ENCODE measurements at places on chromosomes 2 and 18.
A peak's percentile ranks its signal among the peaks of the same experiment; 100 is the strongest.

DNA sequence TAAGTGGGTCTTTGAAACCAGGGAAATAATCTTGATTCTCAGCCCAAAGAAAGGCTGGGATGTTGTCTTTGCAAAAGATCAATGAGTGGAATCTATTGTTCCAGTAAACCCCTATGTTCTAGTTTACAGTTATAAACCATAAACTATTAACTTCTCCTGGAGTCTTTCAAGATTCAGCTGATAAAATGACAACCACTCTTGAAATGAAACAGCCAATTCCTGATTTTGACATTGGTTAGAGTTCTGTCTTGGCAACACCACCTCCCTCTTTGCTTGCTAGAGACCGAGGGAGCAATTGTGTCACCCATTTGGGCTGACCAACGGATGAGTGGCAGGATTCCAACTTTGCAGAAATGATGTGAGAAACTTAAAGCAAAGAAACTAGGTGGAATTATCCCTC, 746.9 kb downstream of the SLC4A3 start:
- DNase-seq = no peak

DNA sequence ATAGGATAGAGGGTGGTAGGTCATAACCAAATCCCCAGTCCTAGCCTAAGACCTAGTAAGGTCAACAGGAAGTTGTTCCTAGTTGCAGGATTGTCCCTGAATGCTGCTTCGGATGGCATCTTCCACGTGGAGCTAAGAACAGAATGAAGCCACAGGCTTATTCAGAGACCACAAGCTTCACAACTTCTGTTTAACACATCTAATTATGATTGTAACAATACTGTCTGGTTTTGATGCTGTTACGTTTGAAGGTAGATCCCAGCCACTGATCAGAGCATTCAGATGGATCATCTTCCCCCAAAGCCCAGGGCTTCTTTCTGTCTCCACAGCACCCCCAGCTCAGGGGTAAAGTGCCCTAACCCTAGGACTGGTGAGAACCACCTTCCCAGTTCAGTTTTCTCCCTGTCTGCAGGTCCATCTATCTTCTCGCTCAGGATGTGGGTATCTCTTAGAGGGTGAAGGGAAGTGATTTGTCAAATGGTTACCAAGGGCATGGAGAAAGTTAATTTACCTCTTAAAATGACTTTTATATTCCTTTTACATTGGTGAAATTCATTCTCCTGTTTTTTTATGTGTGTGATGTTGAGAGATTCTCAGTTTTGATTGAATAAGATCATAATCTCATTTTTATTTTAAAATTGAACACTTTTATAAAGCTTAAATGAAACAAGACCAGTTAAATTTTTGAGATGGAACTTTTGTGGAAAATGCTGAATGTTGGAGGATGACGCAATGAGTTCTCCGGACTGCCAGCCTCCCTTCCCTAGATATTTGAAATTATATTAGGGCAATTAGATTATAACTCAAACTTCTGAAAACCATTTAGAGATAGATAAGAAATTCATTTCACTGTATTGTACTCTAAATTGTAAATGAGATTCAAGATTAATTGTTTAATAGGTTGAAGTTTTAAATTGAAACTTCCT, 66.5 kb downstream of the RHBDD1 start:
- no peak for DNase-seq

DNA sequence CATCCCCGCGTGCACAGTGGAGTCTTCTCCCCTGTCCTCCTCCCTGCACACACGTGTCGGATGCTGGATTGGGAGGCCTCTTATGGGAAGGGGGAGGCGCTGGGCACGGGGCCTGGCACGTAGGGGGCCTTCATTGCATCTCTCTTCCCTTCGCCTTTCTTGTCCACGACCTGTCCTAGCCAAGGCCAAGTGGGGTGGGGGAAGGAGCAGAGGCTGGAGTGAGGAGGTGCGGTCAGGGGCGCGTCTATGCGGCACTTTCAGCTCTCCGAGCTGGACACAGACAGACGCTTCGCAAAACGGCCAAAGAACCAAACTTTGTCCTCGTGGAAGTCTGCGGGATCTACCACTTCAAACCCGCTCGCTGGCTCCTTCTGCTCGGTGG, 13.4 kb downstream of the ALPG start:
- no peak for DNase-seq

GRCh38 chr2:178006710-178007109, 65.9 kb downstream of the PDE11A start:
- no peak for DNase-seq

- DNase-seq = peak; percentile 47
These were observed 42.1 kb upstream of the GALR1 start for GRCh38 chr18:77207540-77207939.

DNA sequence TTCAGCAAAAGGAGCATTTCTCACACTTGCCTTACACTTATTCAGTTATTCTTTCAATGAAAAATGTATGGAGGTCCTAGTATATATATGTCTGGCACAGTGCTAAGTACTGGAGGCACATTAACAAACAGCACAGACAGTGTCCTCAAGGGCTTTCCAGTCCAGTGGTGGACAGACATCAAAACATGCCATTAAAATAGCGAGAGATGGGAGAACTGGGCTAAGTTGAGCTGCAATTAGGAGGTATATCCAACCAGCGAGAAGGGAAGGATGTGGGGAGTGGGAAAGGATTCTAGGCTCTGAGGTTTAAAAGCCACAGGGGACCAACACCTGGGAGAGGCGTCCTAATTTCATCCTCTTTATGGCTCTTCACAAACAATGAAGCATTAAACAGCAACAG, 127.5 kb upstream of the TTC39C start:
- no peak for DNase-seq

GRCh38 chr2:36432479-36432878, 76.9 kb downstream of the CRIM1 start:
- no peak for DNase-seq

DNA sequence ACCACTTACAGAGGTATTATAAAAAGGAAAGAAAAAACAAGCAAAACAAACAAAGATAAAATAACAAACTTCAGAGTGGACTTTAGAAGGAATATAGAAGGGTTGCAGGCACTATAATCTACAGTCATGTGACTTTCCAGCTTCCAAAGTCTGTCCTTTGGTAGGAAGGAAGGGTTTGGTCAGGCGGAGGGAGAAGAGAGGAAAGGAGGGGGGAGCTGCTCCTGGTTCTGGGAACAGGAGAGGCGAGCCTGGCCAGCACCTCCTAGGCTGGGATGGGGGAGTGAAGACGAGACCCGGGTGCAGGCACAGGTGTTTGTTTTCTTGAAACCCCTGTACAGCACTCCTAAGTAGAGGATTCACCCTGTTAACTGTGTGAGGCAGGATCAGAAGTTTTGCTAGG, 53.8 kb upstream of the GATA6 start:
- DNase-seq = no peak

DNA sequence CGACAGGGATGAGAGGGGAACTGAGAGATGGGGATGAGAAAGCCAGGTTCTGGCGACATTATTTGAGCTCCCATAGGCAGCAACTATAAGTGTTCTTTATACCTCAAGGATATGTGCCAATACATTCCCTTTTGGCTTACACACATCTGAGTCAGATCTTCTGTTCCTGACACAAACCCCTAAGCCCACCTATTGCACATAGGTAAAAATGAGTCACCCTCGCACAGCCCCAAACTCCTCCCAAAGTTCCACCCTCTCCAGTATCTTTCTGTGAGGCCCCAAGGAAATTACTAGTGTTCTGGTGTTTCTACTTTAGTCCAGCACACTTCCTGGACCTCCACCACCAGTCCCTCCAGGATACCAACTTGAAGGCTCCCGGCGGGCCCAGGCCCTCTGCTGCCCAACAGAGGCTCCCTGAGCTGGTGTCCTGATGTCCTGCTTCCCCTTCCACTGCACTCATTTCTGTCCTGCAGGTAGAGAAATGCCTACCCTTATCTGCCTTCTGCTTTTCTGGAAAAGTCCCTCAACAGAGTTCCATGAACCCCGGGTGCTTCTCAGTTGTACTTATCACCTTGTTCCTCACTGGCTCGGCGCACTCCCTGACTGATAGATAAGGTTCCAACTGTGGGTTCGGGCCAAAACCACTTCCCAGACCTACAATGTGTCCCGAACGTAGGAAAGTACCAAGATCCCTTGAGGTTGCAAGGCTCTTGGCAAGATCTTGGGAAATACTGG, 125.5 kb downstream of the EN1 start:
- DNase-seq = no peak

DNA sequence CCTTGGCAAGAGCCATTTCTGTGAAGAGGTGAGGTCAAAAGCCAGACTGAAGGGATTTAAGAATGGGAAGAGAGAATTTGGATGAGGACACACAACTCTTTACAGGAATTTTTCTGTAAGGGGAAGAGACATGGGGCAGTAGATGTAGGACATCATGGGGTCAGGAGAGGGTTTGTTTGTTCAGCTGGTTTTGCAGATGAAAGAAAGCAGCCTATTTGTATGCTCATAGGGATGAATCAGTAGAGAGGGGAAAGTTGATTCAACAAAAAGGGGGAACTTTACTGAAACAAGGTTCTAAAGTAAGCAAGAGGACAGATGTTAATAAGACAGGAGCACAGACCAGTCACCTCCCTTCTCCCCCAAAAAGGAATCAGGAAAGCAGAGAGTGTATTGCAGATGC, 11.2 kb downstream of the SCG2 start:
- DNase-seq = no peak

DNA sequence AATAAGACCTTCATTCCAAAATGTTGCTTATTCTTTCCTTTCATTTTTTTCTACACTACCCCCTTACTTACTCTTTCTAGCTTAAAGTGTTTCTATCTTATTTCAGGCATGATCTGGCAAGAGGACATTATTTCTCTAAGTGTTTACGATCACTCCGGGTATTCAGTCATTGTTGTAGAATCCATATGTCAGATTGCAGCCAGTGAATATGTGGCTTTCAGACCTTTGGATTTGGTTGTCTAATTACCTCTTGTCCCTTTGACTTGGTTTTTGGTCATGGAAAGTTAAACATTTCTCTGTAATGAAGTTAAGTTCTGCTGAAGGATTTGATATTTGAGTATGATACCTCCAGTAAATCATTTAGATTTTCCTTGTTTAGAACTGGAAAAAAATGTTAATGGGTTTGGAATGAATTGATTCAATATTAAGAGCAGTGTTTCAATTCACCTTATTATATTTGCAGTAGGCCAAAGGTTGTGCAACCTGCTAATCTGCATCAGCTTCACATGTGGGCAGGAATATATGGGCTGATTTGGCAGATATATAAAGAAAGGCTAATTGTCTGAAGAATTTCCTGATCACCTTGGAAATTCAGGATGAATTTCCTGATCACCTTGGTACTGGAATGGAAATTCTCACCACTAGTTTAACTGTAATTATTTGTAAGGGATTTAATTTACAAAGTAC, 154.9 kb downstream of the PRPF40A start:
- DNase-seq = no peak

GRCh38 chr18:76571689-76572088, 76.6 kb upstream of the ZNF516 start:
- no peak for DNase-seq

GRCh38 chr18:23401400-23402347, 51.4 kb upstream of the RIOK3 start:
- DNase-seq = no peak

- peak; percentile 6 for DNase-seq
These were observed 139.9 kb downstream of the LRRC30 start for GRCh38 chr18:7370802-7371201.

DNA sequence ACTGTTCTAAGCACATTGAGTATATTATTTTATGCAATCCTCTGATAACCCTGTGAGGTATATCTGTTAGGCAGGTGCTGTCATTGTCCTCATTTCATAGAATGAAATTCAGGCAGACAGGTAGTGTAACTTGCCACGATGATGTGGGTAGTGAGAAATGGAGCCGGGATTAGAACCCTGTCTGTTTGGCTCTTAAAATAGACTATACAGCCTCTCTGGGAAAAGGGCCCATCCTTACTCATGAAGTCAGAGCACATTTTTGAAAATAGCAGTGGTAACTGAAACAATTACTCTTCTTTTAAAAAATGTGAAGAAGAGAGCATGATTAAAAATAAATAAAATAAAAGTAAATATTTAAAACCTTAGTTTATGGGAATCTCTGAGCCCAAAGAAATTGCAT, 23.0 kb downstream of the FAM171B start:
- DNase-seq = no peak

DNA sequence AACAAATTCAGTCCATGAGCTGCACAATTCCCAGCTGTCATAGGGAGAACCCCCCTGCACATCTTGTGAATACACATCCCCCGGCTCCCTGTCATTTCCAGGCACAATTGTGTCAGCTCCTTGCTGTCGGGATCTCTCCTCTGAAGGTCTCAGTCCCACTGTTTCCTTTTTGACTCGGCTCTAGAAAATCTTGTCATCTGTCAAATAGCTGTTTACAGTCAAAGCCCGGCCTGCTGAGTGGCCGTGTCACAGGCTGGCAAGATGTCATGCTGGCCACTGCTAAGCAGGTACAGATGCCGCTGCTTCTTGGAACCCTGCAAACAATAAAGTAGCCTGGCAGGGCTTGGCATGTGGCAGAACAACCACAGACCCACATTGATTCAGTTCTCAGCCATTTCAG, 61.7 kb downstream of the LYPD1 start:
- DNase-seq = no peak

GRCh38 chr2:134454426-134454825, 200.6 kb downstream of the MGAT5 start:
- DNase-seq = no peak

DNA sequence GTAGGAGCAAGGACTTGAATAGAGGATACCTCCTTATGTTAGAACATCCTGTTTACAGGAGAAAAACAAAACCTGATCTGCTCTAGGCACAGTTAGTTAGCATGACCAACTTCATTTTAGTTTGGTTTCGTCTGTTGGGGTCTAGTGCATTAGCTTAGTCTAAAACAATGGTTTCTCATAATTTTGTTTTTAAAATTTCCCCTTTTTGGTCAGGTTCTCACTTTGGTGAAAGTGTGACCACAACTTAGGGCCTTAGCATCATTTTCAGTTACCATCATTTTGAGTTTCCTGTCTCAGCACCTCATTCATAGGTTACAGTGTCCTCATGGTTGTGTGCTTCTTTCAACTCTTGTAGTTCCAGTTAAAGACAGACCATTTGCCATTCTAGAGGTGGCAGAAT, 1277.0 kb upstream of the SLC39A10 start:
- DNase-seq = no peak

GRCh38 chr2:217286833-217287232, 427.0 kb upstream of the TNP1 start:
- DNase-seq = no peak

GRCh38 chr2:176582990-176583481, 313.8 kb downstream of the MTX2 start:
- no peak for DNase-seq

- DNase-seq = no peak
These were observed 6.0 kb upstream of the LIMS2 start for GRCh38 chr2:127681288-127681804.

DNA sequence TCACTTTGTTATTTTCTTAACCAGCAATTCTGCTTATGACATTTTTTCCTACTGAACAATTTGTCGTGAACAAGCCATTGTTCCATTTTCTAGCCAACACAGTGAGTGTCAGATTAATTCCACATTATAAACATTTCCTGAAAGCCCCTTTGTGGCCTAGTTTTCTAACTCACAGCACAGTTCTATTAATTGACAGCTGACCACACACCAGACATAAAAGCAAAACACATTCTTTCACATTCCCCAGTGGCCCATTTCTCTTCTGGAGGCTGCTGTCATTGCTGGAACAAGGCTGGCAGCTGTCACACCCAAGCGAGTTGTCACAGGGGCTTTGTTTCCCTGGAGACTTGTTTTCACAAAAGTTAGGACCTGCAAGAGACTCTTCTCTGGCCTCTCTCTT, 50.7 kb downstream of the RNF152 start:
- no peak for DNase-seq

All from activated CD4-positive, alpha-beta T cell treated with anti-CD3 and anti-CD28 coated beads, Interleukin-2, amount 10 ng/mL, durations not matched to agents 7 days and 5 days (primary cell).